NCI-H187 (cell line): ENCODE measurements at places on chromosomes 13 and 19.

- DNase-seq, result no peak
Observed at GRCh38 chr19:43596842-43597461, 557 bp downstream of the ZNF576 start.

DNA sequence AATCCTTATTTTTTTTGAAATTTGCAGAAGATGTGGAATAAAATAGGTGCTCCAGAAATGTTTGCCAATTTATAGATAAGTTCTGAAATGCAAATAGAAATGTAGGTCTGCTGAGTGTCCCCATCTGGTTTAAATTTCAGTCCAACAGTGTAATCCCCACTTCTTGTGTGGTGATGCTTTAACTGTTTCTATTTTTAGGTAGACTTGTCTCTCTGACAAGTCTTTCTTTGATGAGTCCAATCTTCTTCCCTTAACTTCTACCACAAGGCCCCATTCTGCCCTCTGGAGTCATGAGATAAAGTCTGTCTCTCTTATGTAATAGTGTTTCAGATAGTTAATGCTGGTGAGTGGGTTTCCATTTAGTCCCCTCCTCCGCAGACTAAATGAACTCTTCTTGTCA lies 390.4 kb downstream of the RFC3 start:
- DNase-seq, result no peak

GRCh38 chr13:98632961-98633360 lies 56.1 kb upstream of the STK24 start:
- no peak for DNase-seq

DNA sequence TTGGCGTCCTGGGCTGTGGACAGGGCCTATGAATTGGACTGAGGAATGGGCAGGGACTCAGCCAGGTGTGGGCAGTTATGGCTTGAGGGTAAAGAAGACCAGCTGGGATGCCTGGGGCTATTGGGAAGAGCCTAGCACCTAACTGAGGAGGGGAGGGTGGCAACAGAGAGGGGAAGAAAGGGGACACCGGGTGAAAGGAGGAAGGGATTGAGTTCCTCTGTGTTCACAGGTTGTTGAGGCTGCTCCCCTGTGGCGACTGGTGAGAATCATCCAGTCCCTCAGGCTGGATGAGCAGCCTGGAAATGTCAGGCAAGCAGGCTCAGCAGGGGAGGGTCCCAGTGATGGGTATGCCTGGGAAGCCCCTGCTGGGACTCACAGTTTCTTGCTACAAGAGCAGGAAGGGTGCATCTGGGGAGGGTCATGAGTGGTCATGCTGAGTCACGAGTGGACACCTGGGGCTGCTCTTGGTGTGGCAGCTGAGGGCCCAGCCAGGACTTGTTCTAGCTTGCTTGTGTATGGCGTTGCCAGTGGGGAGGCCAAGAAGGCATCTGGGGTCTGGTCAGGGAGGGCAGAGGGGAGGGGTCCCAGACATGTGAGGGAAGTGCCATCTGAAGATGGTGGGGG lies 1.4 kb downstream of the ZNF324 start:
- no peak for DNase-seq

- no peak for DNase-seq
Observed at GRCh38 chr19:8481201-8481600, 21.2 kb downstream of the PRAM1 start.

DNA sequence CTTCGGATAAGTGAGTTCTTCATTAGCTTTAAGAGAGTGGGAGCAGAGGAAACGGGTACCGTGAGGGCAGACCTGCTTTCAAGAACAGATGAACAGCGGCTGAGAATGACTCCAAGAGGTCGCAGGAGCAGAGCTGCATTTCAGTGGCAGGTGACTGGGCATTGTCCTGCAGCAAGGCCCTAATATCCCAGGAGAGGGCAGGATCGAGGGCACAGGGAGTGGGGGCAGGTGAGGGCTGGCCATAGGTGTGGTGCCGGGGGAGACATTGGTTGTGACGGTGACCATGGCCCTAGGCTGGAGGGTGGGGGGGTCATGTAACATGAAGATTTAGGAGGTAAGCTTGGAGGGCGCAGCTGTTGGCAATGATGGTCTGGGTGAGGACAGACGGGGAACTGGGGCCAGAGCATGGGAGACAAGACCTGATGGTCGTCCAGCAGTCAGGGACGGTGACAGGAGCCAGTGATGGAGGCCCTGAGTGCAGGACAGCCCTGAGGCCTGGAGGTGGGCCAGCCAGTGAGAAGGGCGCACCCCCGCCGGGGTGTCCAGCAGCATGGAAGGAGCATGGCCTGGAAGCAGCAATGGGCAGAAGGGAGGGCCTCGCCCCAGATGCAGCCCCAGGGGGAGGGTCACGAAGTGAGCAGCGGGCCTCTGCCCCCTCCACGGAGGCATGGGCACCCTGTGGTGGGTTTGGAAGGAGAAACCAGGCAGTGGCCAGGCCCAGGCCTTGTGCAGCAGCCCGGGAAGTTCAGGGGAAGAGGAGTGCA lies 29.2 kb upstream of the LAMP1 start:
- no peak for DNase-seq

DNA sequence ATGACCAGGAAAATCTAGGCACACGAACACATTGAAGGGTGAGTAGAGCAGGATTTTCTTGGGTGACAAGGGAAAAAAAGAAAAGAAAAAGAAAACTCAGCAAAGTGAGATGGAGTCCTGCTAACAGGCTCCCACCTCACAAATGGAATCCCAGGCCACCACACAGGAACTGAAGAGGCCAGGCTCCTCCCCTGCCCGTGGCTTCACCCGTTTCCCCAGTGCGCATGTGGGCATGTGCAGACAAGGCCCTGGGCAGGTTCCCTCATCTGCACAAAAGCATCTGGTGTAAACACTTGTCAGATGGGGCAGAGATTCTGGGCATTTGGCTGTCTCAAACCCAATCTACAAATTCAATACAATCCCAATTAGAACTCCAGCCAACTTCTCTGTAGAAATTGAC lies 24.5 kb downstream of the CFAP97D2 start:
- no peak for DNase-seq

- no peak for DNase-seq
Observed at GRCh38 chr19:14512406-14512961, 5.7 kb downstream of the DNAJB1 start.

DNA sequence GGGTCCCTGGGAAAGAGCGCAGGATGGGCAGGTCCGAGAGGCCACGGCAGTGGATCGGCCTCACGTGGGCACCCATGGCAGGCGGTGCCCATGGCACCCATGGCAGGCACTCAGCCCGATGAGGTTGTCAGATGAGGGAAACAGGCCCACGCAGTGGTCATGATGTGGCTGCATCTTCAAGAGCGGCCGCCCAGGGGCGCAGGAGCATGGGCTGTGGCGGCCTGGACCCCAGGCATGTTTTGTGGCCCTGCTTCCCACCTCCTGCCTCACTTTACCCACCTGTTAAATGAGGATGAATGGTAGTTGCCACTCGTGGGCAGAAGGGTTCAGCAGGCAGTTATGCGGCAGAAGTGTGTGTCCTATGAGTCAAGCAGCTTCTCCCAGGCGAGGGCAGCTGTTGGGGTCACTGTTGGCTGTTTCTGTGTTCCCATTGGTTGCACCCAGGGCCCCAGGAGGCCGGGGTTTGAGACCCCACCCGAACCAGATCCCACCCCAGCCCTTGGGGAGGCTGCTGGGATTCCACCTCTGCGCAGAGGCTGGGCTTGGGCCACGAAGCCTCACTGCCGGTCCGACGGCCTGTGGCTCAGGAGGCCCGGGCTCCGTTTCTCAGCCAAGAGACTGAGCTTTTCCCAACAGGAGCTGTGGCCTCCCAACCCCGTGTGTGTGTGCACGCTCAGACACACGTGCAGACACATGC lies 30.0 kb downstream of the CSNK1G2 start:
- no peak for DNase-seq

GRCh38 chr13:50915565-50915964 lies 6.0 kb downstream of the RNASEH2B start:
- DNase-seq, result no peak

DNA sequence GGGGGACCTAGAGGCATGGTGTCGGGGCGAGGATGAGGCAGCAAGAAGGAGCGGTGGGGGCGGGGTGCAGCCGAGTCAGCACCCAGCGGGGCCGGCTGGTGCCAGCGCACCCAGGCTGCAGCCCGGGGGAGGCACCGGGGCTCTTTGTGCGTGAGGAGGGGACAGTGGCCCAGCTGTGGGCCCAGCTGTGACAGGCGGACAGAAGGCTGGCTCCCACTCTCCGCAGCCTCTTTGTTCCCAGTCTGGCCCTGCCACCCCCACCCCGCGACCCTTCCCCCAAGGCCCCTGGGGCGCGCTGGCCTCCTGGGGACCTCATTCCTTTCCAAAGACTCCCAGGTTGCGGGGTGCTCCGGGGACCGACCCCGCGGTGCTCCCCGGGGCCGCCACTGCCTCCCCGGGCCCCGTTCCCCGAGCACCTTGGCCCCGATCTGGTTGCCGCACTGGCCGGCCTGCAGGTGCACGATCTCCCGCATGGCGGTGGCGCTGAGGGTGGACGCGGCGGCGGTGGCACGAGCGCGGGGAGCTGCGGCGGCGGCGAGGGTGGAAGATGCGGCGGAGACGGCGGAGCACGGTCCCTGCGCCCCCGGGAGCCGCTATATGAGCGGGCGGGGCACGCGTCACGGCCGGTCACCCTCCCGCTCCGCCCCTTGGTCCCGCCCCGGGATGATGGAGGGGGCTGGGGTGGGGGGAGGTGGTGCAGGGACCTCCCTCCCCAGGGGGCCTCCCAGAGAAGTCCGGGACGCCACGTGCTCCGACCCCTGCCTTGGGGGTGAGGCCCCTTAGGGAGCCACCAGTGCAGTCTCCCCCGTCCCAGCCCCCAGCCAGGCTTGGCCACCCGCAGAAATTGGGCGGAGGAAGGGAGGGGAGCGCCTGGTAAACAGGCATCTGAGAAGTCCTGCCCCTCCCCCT lies at the start of gene TUBB4A:
Gene TUBB4A (minus strand): TSS at position 570 of the 909 bp plus-strand sequence. CDS start 97 bp downstream, at position 473.
- DNase-seq, result no peak

DNA sequence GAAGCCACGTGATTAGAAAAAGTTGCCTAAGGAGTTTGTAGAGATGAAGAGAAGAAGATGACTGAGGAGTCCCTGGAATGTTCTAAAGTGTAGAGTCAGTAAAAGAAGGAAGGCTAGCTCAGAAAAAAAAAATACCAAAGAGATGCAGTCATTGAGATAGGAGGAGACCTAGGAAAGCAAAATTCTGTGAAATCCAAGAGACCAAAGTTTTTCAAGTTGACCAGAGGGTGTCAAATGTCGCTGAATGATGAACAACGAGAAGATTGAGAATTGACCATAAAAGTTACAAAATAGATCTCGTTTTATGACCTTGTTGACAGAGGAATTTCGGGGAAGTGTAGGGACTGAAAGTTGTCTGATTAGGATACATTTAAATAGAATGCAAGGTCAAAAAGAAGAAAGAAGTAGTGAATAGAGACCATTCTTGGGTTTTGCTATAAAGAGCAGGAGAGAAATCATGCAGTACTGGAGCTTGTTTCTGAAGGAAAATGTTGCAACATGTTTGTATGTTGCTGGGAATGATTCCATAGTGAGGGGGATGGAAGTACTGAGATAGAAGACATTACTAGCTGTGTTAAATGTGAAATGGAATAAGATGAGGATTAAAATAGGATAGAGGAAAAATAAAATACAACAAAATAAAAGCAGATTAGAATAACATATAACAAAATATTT lies 30.2 kb upstream of the HTR2A start:
- no peak for DNase-seq

DNA sequence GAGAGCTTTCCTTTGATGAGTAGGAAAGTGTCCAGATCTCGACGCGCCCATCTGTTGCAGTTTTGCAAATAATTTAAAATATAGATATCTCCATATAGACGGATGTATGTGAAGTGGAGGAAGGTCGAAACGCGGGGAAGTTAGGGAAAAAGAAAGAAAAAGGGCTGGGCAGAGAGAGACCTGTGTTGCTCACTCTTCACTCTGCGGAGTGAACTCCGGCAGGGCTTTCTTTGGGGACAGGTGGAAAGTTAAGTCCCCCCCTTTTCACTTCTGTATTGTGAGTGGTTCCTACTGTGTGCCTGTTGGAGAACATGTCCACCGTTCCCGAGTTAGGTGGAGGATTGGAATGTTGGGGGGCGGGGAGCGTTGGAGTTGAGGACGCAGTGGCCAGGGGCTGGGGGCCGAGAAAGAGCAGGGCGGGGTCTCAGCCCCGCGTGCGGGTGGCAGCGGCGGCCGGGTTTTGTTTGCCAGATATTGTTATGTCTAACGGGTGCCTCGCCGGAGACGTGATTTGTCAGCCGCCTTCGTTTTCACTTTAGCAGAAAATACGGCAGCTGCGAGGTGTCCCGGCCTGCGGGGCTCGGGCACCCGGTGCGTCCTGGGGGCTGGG lies 145.1 kb upstream of the ZNF536 start:
- DNase-seq, result no peak

DNA sequence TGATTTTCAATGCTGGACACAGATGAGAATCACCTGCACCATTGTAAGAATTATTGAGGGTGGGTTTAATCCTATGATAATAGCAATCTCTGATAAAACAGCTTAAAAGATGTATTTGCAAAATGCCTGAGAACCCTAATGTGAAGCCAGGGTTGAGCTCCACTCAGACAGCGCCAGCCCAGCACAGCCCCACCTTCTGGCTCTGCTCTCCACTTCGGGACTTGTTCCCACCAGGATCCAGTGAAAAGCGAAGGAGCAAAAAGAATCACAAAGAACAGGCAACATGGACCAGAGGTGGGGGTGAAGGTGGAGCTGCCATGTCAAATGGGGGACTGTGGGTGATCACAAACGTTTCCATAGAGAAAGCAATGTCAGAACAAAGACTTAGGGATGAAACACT lies 18.6 kb upstream of the ZNF816 start:
- DNase-seq, result no peak

DNA sequence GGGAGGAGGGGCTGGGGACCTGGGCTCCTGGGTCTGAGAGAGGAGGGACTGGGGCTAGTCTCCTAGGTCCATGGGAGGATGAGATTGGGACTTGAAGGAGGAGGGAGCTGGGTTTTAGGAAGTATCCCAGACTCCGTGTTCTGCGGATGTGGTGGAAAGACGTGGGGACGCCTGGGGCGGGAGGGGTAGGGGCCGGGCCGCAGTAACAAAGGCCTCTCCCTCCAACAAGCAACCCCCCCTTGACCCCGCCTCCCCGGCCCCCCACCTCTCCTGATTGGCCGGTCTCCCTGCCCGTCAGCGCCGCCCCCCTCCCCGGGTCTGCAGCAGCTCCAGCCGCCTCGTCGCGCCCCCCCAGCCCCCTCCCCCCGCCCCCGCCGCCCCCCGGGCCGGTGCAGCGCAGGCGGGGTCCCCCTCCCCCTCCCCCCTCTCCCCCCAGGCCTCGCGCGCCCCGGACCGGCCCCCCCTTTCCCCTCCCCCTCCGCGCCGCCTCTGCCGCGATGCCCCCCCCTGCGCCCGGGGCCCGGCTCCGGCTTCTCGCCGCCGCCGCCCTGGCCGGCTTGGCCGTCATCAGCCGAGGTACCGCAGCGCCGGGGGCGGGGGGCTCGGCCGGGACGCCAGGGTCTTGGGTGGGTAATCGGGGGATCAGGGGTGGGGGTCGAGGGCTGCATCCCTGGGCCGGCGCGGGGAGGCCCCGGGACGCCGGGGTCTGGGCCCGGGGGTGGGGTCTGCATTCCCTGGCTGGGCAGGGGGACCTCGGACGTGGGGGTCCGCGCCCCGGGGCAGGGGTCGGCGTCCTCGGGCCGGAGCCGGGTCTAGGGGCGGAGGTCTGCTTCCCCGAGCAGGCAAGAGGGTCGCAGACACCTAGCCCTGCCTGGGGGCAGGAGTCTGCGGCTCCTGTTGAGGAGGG lies at the start of gene IGLON5:
Gene IGLON5 (plus strand): TSS at position 294 of the 907 bp plus-strand sequence. CDS start 204 bp downstream, at position 498.
- DNase-seq, result no peak
